Stimulated activated CD4-positive, alpha-beta T cell treated with anti-CD3 and anti-CD28 coated beads, Interleukin-2, amount 100 ng/mL, for 4 hours (primary cell): ENCODE measurements at places on chromosomes 4 and X.

DNA sequence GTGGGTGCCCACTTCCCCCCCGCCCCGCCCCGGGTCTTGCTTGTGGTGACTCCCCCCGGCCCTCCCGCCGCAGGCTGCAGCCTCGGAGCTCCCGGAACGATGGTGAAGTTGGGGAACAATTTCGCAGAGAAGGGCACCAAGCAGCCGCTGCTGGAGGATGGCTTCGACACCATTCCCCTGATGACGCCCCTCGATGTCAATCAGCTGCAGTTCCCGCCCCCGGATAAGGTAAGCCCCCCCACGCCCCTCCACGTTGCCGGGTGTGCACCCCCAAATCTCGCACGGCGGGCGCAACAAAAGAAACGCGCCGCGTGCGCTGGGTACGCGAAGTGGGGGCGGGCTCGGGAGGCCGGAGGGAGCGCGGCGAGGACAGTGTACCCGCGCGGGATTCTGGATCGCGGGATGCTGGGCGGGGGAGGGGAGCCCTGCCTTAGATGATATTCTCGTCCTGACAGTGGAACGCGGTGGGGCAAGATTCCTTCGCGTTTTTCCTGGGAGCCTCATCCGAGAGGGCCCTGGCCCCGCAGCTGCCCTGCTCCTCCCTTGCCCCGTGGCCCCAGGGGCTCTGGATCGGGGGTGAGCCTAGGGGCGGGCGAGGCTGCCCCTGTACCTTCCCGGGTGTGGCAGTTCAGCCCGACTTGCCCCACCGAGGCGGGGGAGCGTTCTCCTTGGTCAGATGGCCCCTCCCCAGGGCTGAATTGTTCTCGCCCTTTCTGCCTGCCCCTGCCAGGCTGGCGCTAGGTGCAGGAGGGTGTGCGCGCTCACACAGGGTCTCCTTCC lies 819 bp downstream of the NSG1 start:
- no peak for DNase-seq

DNA sequence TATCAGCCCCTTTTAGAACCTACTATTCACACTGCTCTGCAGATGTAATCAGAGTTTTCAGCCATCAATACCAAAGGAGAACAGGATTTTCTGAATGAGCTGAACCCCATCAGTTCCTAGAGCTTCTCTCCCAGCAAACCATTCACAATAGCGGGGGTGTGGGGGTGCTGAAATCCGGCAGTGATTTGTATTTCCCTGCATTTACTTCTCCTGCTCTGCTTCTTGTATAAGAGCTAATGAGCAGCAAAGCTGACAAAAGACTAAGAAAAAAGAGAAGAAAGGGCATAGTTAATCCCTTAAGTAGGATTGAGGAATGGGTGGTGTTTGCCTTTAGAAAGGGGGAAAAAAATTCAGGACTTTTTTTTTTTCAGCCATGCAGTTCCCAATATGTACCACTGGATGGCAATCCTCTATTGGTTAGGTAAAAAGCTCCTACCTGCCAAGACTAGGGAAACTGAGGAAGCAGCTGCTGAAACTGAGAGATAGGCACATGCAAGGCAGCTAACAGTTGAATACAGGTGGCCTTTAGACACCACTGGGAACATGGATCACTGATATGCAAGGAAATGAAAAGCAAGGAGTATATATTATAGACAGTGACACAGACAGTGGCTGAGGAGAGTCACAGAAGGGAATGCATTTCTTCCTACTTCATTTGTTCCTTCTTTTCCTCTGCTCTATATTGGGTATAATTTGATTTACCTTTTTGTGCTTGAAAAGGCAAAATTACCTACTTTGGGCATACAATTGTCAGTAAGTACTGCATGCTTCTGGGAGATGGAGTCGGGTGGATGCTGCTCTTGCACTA lies 217.9 kb downstream of the HS6ST2 start:
- no peak for DNase-seq

DNA sequence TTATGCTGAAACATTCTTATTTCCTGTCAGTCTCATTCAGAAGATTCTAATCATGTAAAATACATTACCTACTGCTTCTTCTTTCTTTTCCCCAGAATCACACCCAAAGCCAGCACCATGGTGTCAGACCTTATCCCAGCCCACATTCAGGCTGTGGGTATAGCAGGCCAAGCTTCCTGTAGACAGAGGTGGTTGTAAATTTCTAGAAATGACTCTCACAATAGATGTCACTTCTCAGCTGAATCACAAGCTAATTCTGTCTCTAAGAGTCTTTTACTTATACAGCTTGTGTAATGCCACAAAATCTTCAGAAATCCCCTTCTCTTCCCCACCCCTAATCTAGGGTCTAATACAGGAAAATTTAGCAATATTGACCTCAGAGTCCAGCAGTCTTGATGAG lies 239.6 kb downstream of the PARM1 start:
- no peak for DNase-seq

GRCh38 chr4:112677519-112678091 lies 40.7 kb downstream of the LARP7 start:
- DNase-seq: no peak

- no peak for DNase-seq
These were observed 954.4 kb downstream of the FAT4 start for GRCh38 chr4:126269106-126269505.

DNA sequence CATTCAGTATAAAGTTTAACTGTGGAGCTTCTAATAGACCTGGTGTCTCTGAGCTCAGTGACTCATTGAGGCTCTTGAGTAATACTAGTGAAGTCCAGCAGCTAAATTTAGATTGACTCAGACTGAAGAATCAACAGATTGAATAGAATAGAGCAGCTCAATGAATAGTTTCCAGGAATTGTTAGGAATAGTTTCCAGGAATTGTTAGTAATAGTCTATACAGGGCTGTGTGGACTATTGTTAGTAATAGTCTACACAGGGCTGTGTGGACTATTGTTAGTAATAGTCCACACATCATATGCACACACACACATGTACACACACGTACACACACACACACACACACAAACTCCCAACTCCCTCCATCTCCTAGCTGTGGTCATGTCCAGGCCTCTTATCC lies 3.0 kb downstream of the GIMD1 start:
- no peak for DNase-seq

DNA sequence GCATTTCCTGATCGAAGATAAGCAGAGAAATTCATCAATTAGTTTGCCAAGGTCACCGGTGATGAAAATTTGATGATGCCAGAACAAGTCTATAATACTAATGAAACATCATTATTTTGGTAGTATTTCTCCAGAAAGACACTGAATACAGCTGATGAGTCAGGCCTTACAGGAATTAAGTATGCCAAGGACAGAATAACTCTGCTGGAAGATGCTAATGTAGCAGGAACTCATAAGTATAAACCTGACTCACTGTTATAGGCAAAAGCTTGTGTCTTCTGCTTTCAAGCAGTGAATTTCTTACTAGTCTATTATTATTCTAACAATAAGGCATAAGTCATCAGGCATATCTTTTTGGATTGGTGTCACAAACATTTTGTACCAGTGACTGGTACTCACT lies 1825.1 kb upstream of the IGFBP7 start:
- DNase-seq: no peak

GRCh38 chr4:181319629-181320028 lies 923.6 kb upstream of the TENM3 start:
- DNase-seq: no peak

DNA sequence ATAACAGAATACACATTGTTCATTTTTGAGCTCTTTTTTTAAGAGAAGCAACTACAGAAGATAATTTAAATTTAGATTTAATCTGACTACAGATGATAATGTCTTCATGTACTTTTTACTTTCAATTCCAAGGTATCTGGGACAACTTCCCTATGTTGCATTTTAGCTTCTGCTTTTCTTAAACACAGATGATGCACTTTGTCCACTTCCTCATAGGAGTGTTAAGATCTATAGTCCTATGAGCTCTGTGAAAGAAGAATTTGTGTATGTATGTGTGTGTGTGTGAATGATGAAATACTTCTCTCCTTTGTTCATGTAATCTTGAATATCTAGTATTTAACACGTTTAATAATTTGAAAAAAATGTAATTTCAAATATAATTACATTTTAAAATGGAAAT lies 5.3 kb upstream of the FHIP1A start:
- DNase-seq: no peak

GRCh38 chr4:105102016-105102415 lies 44.7 kb upstream of the TET2 start:
- no peak for DNase-seq

GRCh38 chr4:26343038-26343398 lies 22.2 kb downstream of the RBPJ start:
- no peak for DNase-seq

- DNase-seq: no peak
These were observed 303.6 kb downstream of the FAM133A start for GRCh38 chrX:93977641-93978040.

DNA sequence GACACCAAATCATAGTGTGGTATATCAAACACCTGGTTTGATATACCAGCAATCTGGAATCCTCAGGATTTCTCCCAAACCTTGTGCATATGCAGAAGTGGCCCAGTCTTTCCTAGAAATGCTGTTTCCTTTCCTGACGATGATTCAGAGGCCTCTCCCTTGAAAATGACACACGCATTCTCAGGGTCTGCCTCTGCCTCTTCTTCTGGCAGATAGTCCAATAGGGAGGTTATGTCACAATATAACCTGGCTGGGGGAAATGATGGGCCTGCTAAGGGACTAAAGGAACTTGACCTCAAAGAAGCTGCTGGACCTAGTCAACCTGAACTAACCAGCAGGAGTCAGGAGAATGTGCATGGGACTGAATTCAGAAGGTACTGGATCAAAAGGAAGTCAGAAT lies 435.2 kb downstream of the IDS start:
- DNase-seq: no peak

- no peak for DNase-seq
These were observed 63.9 kb upstream of the ZNF81 start for GRCh38 chrX:47772764-47773163.

- no peak for DNase-seq
These were observed 36.6 kb downstream of the SAT1 start for GRCh38 chrX:23819385-23820234.

- DNase-seq: no peak
These were observed 40.0 kb downstream of the NSUN7 start for GRCh38 chr4:40789771-40790170.

GRCh38 chr4:30865691-30866090 lies 145.5 kb downstream of the PCDH7 start:
- no peak for DNase-seq

DNA sequence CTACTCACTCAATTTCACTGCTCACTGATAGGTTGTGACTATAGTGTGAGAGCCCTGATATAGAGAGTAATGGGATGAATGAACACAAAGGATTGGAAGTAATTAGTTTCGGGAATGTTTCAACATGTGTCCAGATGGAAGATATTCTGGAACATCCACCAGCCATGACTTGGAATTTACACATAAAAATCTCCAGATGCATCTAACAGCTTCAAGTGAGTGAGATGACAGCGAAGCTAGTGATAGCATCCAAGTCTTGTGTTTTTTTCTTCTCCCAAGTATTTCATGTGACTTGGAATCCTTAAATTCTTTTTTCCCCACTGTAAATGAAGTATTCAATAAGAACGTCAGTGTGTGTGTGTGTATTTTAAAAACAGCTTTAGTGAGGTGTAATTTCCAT lies 82.1 kb downstream of the CLDN34 start:
- no peak for DNase-seq

DNA sequence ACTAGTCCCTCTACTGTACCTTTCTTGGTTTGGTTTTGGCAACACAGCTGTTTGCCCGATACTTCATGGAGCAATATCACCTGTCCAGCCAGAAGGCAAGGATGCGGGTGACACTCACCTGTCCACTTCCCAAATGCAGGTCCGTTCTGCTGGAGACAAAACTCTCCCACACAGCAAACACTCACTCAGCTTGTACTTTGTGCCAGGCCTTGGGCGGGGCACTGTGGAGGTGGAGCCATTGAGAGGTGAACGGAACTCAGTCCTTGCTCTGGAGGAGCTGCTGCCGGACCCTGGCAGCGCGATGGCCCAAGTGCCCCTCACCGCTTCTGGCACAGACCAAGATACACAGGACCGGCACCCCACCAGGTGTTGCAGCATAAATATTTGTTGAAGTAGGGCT lies 15.3 kb upstream of the HMGB3 start:
- DNase-seq: no peak

DNA sequence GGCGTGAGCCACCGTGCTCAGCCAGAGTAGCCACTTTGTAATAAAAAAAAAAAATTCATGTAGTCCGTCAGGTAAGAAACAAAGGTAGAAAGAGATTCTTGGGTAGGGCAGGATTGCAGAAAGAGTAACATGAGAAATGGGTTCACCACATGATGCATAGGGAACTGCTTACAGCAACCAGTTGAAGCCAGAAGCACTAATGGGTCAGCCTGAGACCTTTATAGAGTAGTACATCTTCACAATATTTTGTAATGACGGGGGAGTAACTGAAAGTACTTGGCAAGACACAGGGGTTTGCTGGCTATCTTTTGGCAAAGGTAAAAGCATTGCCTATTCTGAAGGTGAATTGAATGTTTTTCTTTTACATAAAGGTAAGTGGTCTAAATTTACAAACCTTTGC lies 29.1 kb downstream of the FAM193A start:
- no peak for DNase-seq

DNA sequence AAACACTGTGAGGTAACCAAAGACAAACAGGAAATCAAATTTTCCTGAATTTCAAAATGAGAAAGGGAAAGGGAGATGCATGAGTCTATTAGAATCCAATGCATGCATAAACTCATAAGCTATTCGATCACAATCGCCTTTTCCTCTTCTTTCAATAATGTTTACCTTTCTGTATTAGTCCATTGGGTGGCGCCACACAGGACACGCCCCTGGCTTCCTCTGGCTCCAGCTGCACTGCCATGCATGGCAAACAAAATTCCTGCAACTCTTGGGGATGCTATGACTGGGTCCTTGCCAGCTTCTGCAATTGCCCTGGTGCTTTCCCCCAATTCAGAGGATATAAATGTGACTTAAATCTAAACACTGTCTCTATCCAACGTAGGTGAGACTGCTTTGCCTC lies 424.5 kb upstream of the PCDH7 start:
- DNase-seq: no peak

DNA sequence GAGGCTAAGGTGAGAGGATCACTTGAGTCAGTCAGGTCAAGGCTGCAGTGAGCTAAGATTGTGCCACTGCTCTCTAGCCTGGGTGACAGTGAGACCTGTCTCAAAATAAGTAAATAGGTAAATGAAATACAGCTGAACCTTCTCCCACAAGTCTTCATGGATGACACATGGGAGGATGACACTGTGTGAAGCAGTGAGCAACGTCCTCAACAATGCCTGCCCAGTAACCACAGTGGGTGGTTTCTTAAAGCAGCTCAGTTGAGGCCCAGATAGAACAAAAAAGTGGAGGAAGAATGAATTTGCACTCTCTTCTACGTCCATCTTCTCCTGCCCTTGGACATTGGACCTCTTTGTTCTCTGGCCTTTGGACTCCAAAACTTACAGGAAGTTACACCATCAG lies 52.7 kb downstream of the MSX1 start:
- DNase-seq: no peak
